ENCODE measurements at places on chromosomes 16 and 17.

DNA sequence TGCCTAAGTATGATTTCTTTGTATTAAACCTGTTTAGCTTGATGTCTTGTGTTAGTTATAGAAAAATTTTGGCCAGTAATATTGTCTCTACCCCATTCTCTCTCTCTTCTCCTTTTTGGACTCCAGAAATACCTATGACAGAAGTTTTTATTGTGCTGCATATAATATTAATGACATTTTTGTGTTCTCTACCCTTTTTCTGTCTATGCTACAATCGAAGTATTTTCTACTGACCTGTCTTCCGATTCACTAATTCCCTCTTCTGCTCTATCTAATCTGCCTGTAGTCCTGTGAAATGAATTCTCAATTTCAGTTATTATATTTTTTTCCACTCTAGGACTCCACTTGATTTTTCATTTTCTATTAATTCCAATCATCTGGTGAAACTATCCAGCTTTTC, 26.0 kb upstream of the TMEM92 start:
- no peak for DNase-seq

GRCh38 chr16:52238710-52239109, 308.2 kb downstream of the TOX3 start:
- DNase-seq, result no peak

DNA sequence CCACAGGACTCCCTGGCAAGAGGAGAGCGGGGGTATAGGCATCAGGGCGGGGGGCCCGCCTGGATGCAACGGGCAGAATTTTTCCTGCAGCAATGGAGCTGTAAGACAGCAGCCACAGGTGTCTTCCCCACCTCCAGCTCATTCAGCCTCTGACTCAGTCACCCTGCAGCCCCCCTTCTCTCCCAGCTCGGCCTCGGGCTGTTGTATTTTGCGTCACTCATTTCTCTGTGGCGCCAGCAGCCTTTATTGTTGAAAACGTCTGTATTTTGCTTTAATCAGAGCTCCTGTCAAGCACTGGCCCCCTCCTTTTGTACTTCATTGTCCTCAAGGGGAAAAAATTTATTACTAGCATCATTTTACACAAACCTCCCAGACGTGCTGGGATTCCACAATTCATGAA, 117.7 kb downstream of the WSCD1 start:
- peak; percentile 51 for DNase-seq

DNA sequence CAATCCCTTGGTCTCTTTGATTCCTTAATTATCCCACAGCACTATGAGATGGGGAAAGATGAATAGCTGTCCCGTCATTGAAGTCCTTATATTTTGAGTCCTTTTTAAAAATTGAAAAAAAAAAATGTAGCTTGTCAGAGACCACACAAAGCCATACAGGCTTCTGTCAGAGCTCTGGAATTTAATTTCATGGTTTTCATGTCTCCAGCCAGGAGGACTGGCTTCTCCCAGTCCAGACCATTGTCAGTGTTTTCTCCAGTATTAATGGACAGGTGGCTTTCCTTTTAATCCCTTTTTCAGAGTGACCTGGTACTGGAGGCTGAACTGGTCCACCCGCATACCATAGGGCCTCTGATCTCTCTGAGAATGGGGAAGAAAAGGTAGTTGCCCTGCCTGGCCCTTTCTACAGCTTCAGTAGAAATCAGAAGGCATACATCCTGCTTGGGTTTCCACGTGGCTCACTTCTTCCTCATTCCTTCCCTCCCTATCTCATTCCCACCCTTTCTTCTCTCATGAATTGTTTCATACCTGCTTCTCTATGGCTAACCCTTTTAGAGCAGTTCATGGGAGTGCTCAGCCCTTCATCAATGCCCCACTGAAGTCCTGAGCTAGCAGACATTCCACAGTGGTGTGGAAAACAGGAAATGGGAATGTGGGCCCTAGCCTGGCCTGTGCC, 29.1 kb downstream of the TRIM16 start:
- no peak for DNase-seq

- peak; percentile 19 for DNase-seq
These were observed 1.0 kb upstream of the AIPL1 start for GRCh38 chr17:6435968-6436367.

DNA sequence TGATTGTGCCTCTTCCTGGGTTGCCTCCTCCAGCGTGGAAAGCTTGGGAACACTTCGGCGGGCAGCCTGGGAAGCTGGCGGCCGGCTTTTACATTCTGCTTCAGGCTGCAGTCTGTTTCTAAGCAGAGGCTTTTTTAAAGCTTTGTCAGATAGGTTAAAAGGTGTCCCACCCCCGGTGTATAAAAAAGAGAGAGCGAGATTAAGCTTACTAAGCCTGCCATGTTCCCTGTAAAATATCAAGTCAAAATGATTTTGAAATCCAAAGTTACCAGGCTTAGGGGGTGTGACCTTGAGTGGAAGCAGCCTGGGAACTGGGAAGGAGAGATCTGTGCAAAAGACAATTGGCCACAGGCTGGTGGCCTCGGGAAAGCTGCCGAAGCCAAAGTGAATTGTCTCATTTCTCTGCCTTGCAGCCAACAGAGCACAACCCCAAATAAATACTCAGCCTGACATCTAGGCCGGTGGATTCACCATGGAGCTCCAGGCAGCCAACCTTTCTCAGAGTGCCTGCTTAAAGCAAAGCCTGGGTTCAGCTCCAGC, 254.5 kb downstream of the FTO start:
- DNase-seq, result no peak

- no peak for DNase-seq
These were observed 9.2 kb upstream of the TVP23A start for GRCh38 chr16:10827691-10828341.

DNA sequence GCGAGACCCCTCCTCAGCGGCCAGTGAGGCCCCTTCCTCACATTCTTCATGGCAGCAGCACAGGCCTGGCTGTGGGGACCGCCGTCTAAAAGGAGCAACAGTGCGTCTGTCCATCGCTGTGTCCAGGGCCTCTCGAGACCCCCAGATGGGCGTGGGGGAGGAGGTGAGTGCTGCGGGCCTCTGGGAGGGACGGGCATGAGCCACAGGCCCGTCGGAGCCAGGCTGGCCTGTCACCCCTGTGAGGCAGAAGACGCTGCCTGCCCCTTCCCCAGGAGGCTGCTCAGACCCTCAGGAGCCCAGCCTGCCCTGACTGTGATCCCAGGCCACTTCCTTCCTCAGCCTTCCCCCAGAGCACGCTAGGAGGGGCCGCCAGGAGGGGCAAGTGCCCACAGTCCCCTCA, 2.1 kb upstream of the PYCR1 start:
- DNase-seq, result no peak

DNA sequence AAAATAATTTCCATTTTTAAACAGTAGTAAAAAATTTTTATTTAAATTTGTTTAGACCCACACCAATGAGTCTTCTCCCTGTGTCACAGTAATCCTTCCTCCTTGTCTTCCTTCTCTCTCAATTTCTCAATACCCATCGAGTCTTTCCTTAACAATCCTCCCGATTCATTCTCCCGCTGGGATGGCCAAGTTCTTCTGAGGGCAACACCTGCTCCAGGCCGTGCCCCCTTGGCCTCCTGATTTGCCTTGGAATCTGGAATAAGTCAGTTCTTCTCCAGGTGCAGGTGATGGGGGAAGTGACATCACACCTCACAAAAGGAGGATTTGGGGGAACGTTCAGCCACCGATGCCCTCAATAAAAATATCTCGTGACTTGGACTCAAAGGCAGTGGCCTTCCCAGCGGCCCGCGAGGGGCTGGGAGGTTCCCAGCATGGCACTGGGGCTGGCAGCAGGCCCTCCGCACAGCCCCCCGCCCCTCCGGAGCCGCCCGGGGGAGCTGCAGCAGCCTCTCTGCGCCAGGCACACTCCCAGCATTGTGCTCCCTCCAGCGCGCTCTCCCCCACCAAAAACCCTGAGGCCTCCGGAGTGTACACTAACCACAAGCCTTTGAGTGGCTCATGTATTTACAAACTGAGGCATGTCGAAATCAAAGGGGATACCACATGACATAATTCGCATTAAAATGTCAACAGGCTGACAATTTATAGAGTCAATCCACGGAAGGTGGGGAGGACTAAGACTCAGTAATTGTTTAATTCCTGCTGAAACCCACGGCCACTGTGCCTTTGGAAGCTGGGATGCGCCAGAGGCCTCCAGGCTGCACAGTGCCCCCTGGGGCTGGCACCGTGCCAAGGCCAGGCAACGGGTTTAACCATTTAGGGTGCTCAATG, 120.5 kb downstream of the ZFHX3 start:
- DNase-seq, result peak; percentile 20

GRCh38 chr16:361341-361871, 8.9 kb upstream of the AXIN1 start:
- peak; percentile 41 for DNase-seq

- DNase-seq, result no peak
These were observed 22.8 kb downstream of the FAM117A start for GRCh38 chr17:49741009-49741691.

DNA sequence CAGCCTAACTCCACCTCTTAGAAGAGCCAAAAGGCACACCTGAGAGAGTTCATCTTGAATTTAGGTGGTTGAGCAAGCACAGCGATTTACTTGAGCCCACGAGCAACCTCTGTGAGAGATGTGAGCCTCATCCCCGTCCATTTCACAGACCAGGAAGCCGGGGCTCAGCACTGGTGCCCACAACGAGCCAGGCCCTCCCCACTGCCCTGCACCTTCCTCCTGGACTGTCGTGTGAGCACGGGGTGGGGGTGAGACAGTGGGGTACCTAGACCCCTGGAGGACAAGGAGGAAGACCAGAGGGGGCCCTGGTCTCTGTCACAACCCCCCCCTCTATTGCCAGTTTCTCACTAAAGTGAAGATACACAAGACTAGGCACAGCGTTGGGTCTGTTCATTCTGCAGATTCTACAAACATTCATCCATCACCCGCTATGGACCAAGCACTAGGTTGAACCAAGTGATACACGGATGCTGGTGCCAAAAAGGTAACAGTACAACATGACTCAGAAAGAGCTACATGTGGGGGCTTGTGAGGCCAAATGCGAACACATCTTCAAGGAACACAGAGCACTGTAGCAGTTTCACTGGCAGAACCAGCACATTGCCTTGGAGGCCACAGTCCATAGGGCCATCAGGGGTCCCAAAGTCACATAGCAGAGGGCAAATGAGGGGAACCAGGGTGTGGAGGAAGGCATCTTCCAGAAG, 231.9 kb downstream of the PARN start:
- DNase-seq, result no peak

DNA sequence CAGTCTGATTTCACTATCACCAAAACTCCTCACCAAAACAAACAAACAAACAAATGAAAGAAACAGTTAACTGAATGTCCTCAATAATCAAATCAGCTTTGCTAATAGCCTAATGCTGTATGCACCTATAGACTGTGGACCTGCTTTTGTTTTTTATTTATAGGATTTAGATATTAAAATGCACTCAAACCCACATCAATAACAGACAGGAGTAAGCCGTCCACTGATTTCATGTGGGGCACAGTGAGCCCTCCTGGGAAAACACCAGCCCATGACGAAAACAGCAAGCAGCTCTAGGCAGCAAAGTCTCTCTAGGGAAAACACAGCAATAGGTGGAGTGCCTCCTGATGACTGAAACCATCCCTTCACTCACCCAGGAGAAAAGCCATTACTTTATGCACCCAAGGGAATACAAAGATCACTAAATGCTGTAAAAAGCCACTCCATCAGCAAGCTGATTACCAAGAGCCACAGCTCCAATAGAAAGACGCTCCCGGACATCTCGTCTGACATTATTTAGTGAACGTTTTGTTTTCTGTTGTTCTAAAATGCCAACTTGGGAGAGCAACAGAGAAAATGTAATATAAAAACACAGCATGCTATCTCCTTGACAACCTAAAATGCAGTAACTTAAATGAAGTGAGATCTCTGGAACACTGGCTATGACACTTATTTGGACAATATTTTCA, 47.8 kb downstream of the ANKFY1 start:
- DNase-seq, result peak; percentile 6

- no peak for DNase-seq
These were observed 16.9 kb downstream of the TRIM25 start for GRCh38 chr17:56896968-56897359.

GRCh38 chr17:81049973-81050551, 15.1 kb downstream of the BAIAP2 start:
- DNase-seq, result no peak

GRCh38 chr16:63625126-63625525, 1496.7 kb downstream of the CDH11 start:
- DNase-seq, result no peak

DNA sequence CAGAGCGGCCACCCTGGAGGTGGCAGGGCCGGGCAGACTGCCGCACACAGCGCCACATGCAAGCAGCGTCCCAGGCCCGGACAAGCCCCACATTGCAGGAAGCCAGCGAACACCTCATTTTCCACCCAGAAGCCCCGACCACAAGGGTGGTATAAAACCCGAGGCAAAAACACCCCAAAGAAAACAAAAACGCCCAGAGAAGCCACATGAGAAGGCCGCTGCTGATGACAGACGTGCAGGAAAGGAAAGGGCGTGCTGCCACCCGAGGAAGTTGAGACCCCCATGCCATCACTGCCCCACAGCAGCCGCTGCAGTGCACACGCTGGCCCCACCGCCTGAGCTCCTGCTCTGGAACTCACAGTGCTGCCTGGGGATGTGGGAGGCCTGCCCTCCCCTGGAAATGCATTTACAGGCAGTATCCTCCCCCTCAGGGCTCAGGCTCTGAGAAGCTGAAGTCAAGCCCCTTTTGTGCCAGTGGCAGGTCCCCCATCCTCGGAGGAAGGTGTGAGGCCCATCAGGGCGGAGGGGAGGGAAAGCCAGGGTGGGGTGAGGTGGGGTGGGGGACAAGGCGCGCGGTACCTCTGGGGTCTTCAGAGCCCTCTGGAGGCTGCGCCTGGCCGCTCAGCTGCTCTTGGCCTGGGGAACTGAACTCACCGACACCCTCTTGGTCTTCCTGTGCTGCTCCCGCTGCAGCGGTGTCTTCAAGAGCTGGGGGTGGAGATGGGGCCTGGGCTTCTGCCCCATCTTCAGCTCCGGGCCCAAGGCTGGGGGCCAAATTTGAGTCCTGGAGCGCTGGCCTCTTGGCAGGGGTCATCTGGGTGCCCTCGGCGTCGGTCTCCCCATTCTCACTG, 62.0 kb downstream of the IL21R start:
- DNase-seq, result no peak

GRCh38 chr16:60241671-60242070, 1507.6 kb upstream of the GOT2 start:
- DNase-seq, result no peak

GRCh38 chr16:1407753-1408152, 6.8 kb downstream of the UNKL start:
- no peak for DNase-seq

- DNase-seq, result no peak
These were observed 1.5 kb downstream of the RSKR start for GRCh38 chr17:28612531-28612930.

DNA sequence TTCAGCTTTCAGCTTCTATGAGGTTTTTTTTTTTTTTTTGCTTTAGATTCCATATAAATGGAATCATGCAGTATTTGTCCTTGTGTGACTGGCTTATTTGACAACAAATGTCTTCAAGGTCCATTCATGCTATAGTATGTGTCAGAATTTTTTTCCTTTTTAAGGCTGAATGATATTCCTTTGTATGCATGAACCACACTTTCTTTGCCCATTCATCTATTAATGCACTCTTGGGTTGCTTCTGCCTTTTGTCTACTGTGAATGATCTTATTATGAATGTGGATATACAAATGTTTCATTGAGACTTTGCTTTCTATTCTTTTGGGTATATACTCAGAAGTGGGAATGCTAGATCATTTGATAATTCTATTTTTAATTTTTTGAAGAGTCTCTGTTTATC, 27.0 kb upstream of the LRRC75A start:
- no peak for DNase-seq
